Activated T-cell treated with anti-CD3 and anti-CD28 coated beads, Interleukin-2, amount 50 U/mL, for 72 hours (primary cell): ENCODE measurements at places on chromosomes 5 and 9.

- no peak for DNase-seq
Measured at GRCh38 chr5:83199126-83199525, 121.8 kb downstream of the XRCC4 start.

DNA sequence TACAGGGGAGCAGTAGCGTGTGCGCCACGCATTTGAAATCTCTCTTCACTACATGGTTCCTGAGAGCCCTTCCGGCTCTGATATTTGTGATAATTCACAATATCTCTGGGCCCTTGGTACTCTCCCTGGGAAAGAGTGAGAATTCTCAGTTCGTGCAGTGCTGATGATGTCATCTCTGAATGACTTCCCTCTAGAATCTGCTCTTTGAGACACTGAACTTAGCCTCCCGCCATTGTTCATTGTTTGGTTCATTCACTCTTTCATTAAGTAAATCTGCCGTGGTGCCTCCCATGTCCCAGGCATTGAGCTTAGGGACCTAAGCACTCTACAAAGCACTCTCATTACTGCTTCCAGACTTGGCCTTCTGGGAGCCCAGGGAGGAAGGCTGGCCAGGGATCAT lies 94.0 kb downstream of the PPARGC1B start:
- no peak for DNase-seq

GRCh38 chr5:168820874-168821273 lies 241.7 kb upstream of the PANK3 start:
- DNase-seq: no peak

DNA sequence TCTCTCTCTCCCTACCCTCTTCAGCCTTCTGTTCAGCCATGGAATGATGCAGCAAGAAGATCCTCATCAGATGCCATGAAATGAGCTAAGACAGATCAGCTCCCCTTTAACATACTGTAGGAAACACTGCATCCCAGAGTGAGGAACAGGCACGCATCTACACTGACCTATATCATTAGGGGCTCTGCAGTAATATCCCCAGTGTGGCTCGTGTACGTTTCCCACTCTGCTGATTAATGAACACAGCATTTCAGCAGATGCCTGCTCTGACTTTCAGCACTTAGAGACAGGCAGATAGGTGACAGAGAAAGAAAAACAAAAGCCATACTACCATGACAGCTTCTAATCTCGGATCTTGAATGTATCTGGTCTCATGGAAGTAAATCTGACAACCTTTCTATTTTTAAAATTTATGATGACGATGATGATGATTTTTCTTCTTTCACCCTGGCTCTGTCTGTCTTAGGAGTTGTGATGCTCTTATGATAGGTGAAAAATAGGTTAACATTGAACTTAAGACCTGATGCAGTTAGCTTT lies 750.3 kb downstream of the CDH12 start:
- no peak for DNase-seq

GRCh38 chr5:53512539-53512938 lies 32.1 kb downstream of the FST start:
- no peak for DNase-seq

DNA sequence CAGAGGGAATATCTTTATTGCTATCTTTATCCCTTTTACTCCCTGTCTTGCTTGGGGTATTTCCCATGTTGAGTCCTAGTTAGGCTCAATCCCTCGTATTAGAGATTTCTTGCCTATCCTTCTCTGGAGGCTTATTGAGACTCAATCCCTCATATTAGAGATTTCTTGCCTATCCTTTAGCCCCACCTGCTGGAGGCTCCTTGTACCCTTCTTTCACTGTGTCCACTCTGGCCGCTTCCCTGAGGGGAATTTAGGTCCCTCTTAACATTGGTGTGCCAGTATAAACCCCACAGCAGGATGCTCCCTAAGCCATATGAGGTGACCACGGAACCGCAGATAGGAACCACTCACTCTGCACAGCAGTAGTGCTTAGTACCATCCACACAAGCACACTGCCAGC lies 110.7 kb upstream of the MAMDC2 start:
- DNase-seq: no peak

- no peak for DNase-seq
Measured at GRCh38 chr9:128092199-128092977, 24.4 kb downstream of the SLC25A25 start.

- DNase-seq: no peak
Measured at GRCh38 chr5:132770476-132771159, 6.4 kb downstream of the SEPTIN8 start.

DNA sequence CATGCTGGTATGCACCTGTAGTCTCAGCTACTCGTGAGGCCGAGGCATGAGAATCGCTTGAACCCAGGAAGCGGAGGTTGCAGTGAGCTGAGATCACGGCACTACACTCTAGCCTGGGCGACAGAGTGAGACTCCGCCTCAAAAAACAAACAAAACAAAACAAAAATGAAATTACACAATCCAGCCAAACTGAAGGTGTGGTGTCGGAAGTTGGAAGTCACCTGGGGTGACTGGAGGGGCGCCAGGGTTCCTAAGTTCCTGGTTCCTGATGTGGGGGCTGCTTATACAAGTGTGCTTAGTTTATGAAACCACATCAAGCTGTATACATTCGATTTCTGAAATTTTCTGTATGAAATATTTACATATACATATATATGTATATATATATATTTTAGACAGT lies 3.7 kb upstream of the DOLPP1 start:
- no peak for DNase-seq

DNA sequence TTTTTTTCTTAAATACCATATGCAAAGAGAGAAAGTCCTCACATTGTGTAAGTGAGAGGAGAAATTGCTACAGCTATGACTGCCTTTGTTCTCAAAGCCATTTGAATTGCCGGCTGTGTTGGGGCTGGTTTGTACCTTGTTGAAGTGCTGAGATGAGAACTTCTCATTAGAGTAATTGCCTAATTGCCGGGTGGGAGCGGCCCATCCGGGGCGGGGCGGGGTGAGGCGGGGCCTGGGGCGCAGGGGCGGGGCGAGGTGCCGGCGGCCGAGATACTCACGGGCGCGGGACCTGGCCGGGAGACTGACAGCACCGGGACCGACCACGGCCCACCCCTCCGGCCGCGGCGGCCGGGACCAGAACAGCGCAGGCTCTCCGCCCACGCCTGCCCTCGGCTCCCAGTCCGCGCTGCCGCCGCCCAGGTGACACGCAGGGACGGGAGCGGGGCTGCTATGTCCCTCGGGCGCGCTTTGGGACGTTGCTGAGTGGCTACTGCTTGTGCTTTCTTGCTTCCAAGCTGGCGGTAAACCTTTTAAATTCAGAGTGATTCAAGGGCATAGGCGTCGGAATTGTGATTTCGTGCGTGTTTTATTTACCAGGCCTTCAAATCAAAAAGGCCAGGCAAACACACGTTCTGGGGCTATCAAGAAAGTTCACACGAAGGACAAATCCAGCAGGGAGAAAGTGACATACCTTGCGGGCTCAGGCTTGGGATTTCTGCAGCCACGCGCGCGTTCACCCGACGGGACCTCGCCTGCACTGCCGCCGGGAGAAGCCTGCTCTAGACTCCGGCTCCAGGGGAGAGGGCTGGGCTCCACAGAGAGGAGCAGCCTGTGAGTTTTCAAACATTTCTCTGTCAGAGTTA lies 269.1 kb downstream of the FANCC start:
- peak; percentile 56 for DNase-seq

DNA sequence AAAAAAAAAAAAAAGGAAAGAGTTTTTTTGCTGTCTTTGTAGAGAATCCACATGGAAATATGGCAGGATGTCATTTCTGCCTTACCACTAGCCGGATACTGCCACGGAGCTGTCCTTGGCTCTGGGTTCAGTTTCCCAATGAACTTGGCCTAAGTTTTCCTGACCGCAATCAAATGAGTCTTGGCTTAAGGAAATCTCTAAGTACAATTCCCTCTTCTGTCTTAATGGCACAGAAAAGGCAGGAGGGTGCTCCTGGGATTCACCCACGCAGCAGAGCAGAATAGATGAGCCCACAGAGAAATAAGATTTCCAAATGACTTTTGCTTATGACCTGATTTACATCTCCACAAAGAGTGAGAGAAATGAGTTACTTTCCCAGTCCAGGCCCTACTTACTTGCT lies 284.0 kb upstream of the VLDLR start:
- DNase-seq: no peak

GRCh38 chr5:124783285-124783684 lies 36.8 kb upstream of the ZNF608 start:
- DNase-seq: no peak

DNA sequence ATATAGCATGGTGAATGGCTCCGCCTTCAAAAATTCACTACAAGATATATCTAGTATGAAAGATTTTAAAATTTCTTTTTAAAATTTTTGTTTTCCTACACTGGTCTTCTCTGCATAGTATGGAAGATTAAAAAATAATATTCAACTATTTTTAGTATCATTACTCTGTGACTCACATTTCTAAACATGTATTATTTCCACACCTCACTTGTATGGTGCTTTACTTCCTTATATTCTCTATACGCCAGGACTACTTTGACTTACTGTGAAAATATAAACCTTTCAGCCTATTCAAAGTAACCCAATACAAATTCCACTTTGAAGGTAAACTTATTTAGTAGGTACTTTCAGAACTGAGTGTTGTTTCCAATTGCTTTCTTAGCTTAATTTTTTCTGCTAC lies 26.8 kb upstream of the TXNDC8 start:
- DNase-seq: no peak

DNA sequence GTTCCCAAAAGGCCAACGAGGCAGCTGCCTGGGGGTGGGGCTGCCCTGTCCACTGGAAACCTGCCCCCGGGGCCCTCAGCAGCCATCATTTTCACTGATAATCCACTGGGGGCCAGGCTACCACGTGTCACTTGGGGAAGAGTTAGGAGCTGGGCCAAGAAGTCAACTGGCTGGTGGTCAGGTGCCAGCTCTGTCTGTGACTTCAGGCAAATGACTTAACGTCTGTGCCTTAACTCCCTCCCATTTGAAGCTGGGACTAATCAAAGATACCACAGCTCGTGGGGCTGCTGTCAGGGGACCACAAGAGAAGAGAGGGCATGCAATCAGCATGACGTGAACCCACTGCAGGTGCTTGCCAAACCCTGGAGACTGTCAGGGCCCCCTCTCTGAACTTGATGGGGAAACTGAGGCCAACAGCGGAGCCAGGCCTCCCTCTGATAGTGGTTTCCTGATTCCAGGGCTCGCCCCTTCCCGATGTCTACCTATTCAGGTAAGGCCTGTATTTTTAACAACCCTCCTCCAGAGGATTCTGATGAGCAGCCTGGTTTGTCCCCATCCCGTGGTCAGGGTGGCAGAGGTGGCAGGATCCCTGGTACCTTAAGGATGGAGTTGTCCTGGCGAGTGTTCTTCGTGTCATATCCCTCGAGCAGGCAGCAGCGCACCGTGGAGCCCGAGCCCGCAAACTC lies 12.3 kb upstream of the DPM2 start:
- DNase-seq: no peak

- peak; percentile 39 for DNase-seq
Measured at GRCh38 chr5:56588636-56589480, 226.5 kb upstream of the MAP3K1 start.

DNA sequence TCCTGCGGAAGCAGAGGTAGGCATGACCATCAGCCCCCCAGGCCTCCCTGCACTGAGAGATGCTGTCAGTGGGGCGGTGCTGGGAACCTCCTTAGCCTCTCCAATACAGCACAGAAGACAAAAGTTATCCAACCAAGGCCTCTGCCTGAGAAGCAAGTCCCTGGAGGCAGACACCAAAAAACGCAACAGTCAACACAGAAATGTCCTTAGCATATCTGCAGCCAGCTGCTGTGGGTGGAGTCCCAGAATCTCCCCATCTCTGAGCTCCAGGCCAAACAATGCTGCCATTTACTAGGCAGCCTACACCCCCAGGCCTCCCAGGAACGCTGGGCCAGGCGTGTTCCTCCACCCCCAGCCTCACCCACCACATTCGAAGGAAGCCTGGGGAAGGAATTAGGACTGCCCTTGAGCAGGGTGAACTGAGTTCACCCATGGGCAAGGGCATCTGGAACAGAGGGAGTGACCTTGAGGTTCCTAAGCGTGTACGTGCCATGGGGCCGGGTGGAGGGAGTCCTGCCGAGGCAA lies 43.7 kb downstream of the STK10 start:
- no peak for DNase-seq

GRCh38 chr5:79636981-79637733 lies 24.9 kb downstream of the TENT2 start:
- DNase-seq: no peak

- DNase-seq: peak; percentile 4
Measured at GRCh38 chr5:5025774-5026408, 114.2 kb upstream of the ADAMTS16 start.

- DNase-seq: no peak
Measured at GRCh38 chr5:98605426-98605825, 168.0 kb upstream of the RGMB start.

- DNase-seq: no peak
Measured at GRCh38 chr9:4375424-4376200, 75.7 kb upstream of the GLIS3 start.

DNA sequence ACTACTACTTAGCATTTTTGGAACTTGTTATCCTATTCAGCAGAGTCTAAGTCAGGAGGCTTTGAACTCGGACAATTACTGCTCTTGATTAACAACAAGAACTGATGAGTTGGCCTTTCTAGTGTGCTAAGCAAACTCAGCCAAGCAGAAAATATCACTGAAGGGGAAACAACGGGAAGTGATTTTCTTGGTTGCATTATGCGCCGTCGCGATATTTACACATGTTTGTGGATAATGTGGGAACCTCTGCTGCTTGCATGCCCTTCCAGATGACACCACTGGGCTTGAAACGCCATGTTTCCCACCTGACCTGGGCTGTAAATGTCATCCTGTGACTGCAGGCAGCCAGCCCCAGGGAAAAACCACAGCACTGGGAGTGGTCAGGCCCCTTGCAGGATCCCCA lies 205.5 kb downstream of the PAX5 start:
- DNase-seq: no peak

DNA sequence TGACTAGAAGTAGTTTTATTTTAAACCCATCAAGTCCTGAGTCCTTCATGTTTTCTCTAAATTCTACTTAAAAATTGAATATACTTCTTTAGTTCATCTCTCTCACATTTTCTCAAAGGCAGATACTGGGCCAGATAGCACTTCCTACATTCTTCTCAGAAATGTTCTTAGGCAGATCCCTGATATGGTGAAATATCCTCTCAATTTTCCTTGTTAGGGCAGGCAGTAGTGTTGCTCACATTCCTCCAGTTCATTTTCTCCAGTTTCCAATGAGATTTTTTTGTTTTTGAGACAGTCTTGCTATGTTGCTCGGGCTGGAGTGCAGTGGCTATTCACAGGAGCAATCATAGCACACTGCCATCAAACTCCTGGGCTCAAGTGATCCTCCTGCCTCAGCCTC lies 5.7 kb downstream of the GCNT1 start:
- no peak for DNase-seq

- no peak for DNase-seq
Measured at GRCh38 chr9:14242150-14242805, 71.7 kb downstream of the NFIB start.

GRCh38 chr5:170393235-170393634 lies 4.1 kb upstream of the KCNMB1 start:
- DNase-seq: peak; percentile 37

- DNase-seq: no peak
Measured at GRCh38 chr9:99282406-99282805, 60.3 kb downstream of the SEC61B start.

GRCh38 chr5:172793577-172794488 lies 22.8 kb upstream of the DUSP1 start:
- DNase-seq: no peak

- DNase-seq: no peak
Measured at GRCh38 chr5:116382032-116382873, 192.4 kb downstream of the SEMA6A start.

GRCh38 chr9:113682297-113682771 lies 193.8 kb upstream of the ZNF618 start:
- peak; percentile 48 for DNase-seq

GRCh38 chr5:14906628-14907027 lies 35.0 kb upstream of the ANKH start:
- DNase-seq: peak; percentile 19
